ENCODE measurements at places on chromosomes 13 and 19.

DNA sequence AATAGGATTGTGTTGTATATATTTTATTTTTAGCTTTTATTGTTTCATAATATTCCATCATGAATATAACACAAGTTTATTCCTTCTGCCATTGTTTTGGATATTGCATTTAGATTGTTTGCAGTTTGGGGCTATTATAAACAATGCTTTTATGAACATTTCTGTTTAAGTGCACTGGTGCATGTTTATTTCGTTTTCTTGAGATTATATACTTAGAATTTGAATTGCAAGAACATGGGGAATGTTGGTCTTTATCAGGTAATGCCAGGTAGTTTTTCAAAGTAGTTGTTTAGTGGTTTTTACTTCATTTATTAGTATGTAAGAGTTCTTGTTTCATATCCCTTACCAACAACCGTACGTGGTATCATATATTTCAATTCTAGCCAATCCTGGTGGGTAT is 4.3 kb downstream of the LSM14A start:
- no peak for DNase-seq

DNA sequence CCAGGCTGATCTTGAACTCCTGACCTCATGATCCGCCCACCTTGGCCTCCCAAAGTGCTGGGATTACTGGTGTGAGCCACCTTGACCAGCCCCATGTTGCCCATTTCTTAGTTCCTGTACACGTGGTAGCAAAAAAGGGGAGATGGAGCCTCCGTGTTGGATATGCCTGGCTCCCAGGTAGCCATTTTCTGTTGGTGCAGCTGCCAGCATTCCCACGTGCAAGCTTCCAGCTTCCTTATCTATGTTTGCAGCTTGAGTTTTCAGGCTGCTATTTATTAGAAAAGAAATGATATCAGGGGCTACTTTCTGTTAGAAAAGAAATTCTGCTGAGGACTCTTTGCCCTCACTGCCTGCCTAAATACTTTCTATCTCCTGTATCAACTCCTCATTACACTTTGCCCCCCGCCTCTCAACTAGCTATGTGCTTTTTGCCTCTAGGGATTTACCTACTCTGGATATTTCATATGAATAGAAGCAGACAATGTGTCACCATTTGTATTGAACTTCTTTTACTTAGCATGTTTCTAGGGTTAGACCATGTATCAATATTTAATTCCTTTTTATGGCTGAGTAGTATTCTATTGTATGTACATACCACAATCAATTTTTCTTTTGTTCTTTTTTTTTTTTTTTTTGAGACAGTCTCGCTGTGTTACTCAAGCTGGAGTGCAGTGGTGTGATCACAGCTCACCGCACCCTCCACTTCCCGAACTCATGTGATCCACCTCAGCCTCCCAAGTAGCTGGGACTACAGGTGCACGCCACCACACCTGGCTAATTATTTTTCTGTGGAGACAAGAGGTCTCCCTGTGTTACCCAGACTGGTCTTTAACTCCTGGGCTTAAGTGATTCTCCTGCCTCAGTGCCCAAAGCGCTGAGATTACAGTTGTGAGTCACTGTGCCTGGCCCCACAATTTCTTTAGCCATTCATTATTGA is 3.4 kb upstream of the TMED1 start:
- DNase-seq, result no peak

DNA sequence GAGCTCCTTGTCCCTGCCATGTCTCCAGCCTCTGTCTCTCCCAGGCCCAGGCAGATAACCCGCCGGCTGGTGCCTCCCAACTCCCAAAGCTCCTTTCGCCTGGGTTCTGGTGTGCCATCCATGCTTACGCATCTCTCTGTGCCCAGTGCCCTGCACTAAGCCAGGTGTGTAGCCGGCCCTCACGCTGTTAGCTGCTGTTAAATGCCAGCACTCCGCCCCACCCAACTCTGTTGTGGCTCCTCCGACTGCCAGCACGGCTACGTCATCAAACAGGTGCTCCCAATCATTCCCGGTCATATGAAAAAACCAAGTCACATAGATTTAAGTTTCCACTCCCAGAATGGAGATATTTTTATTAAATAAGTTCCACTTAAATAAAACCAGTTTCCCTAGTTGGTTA is 7.0 kb upstream of the HSPH1 start:
- DNase-seq, result no peak

DNA sequence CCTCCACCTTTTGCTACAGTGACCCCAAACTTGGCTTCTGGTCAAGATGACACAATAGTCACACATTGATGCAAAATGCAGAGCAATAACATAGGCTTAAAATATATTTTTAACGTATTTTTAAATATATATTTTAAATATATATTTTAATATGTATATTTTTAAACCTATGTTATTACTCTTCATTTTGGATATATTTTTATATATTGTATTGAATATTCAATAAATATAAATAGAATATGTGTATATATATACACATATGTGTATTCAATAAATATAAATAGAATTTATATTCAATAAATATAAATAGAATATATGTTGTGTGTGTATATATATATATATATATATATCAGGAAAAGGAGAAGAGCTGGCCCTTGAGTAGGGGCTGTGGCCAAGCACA is 115.6 kb downstream of the POU4F1 start:
- DNase-seq, result no peak

- DNase-seq, result peak; percentile 4
Measured at GRCh38 chr19:41646589-41647204, 19.8 kb upstream of the CEACAM4 start.

DNA sequence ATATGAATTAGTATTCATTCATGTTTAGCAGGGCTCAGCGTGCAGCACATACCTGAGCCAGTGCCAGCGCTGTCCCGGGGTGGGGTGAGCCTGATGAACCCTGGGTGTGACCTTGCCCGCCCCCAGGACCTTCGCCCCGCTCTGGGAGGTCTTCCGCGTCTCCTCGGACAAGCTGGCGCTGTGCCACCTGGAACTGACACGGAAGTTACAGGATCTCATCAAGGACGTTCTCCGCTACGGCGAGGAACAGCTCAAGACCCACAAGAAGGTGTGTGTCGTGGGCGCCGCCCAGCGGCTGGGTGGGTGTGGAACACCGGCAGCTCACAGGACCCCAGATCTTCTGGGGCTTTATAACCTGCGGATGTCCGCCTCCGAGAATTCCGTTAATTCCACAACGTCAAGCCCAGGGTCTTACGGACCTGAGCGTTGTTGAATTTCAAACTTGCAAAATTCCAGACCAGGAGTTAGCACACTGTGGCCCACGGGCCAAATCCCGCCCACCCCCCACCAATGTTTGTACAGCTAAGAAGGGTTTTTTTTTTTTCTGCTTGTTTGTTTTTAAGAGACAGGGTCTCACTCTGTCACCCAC is 15.4 kb downstream of the FCHO1 start:
- DNase-seq, result peak; percentile 86

DNA sequence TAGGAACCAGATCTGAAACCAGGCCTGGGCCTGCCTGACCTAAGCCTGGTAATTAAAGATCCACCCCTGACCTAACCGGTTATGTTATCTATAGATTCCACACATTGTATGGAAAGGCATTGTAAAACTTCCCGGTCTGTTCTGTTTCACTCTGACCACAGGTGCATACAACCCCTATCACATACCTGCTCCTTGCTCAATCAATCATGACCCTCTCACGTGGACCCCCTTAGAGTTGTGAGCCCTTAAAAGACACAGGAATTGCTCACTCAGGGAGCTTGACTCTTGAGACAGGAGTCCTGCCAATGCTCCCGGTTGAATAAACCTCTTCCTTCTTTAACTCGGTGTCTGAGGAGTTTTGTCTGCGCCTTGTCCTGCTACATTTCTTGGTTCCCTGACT is 27.3 kb upstream of the ZNF562 start:
- no peak for DNase-seq

DNA sequence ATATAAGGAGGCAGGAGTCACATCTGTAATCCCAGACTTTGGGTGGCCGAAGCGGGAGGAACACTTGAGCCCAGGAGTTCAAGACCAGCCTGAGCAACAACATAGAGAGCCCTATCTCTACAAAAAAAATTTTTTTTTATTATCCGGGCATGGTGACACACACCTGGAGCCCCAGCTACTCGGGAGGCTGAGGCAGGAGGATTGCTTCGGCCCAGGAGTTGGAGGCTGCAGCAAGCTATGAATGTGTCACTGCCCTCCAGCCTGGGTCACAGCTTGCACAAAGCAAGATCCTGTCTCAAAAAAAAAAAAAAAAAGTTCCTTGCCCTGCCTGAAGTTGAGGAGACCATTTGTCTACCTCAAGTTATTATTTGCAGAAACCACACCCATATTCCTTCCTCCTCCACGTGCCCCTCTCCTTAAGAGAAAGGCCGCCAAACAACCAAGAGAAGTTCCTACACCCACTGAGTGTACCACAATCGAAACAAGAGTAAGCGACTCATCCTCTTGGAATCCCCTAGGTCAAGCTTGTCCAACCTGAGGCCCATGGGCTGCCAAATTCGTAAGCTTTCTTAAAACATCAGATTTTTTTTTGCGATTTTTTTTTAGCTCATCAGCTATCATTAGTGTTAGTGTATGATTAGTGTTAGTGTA is 2.2 kb downstream of the ABCC4 start:
- DNase-seq, result no peak

DNA sequence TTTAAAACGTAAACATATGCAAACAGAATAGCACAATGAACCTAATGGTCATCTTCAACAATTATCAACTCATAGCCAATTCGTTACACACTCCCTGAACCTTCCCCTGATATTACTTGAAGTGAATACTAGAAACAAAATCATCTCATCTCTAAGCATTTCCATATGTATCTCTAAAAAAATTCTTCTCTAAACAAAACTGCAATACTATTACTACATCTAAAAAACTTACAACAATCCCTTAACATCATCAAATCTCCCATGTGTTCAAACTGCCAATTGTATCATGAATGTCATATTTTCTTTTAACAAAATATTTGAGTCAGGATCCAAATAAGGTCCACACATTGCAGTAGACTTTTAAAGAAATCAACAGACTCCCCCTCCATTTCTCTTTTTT is 61.4 kb downstream of the FRY start:
- DNase-seq, result no peak

GRCh38 chr19:45641274-45642105 is 2.3 kb upstream of the EML2 start:
- DNase-seq, result peak; percentile 91

GRCh38 chr19:13094106-13094504 is 8.6 kb downstream of the LYL1 start:
- DNase-seq, result no peak

DNA sequence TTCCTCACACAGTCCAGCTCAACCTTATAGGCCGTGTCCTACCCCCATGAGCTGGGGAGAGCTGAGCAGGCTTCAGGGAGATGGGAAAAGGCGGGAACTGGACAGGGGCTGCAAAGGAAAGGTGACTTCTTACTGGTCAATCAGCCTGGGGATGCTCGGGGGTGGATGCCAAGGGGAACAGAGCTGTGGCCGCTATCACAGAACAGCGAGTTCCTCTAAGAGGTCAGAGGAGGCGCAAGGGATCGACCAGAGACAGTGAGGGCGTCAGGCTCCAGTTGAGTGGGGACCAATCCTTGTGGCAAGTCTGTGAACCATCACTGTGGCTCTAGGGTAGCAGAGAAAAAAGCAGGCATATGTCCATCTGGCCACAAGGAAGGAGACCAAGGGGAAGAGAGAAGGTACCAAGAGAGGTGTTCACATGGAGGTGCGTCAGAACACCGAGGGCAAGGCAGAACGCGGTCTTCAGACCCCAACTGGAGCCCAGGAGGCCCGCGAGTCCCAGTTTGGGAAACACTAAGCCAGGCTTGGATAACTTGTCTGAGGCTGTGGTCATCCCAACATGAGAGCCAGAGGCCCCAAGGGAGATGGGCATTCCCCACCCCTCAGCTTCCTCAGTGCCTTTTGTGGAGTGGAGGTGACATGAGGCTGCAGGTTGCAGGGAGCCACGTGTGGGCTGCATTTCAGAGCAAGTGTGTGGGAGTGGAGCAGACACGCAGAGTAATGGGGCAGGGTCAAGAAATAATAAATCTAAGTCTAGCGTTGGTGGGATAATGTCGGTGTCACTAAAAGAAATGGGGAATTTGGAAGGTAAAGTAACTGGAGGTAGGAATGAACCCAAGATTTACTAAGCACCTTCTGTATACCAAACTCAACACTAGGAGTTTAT is 3.9 kb downstream of the F10 start:
- no peak for DNase-seq

- peak; percentile 85 for DNase-seq
Measured at GRCh38 chr19:49119411-49120324, at the start of gene PPFIA3. PPFIA3 (plus strand) TSS chr19:49119544; CDS start chr19:49127874, 8,330 bp downstream.

GRCh38 chr13:44397766-44398223 is 24.2 kb downstream of the SERP2 start:
- no peak for DNase-seq

GRCh38 chr13:24233351-24233901 is 72.9 kb downstream of the SPATA13 start:
- no peak for DNase-seq

DNA sequence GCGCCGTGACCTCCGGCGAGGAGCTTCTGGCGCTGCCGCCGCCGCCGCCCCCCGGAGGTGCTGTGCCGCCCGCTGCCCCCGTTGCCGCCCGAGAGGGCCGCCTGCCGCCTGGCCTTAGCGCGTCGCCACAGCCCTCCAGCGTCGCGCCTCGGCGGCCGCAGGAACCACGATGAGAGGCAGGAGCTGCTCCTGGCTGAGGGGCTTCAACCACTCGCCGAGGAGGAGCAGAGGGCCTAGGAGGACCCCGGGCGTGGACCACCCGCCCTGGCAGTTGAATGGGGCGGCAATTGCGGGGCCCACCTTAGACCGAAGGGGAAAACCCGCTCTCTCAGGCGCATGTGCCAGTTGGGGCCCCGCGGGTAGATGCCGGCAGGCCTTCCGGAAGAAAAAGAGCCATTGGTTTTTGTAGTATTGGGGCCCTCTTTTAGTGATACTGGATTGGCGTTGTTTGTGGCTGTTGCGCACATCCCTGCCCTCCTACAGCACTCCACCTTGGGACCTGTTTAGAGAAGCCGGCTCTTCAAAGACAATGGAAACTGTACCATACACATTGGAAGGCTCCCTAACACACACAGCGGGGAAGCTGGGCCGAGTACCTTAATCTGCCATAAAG is 4.8 kb downstream of the PDX1 start:
- peak; percentile 52 for DNase-seq

DNA sequence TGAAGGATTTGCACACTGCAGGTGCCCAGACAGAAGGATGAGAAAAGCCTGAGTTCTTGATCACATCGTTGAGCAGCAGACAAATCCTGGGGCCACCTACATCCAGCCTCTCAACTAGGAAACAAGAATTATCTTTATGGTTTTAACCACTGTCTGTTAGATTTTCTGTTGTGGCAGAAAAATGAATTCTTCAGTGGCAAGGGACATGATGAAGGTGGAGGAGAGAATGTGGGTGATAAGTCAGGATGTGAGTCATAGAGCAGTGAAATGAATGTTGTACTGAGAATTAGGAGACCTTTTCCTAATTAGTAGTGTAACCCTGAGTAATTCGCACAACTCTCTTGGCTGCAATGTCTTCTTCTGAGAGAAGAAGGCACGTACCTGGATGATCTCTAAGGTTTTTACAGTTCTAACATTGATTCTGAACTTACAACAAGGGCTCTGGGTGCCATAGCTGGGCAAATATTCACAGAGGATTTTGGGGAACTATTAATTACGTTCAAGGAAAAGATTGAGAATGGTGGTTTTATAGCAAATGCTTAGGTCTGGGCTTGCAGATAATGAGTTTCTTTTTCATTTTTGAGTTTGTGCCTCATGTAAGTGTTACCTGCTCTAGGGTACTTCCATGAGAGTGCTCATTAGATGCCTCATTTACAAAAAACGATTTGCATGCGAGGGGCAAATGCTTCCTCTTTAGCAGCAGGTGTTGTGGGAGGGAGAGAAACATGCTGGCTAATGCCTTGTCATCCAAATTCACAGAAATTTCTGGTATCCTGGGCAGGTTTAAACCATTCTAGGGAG is 111.0 kb upstream of the KL start:
- DNase-seq, result no peak

GRCh38 chr13:53100394-53101063 is 71.9 kb downstream of the OLFM4 start:
- DNase-seq, result no peak

All from nephron progenitor cell (in vitro differentiated cells).